ENCODE measurements at places on chromosomes 13 and 19.

- no peak for DNase-seq
Measured at GRCh38 chr19:31980796-31981195, 364.6 kb upstream of the ZNF507 start.

- no peak for DNase-seq
Measured at GRCh38 chr13:66520511-66521355, 709.4 kb downstream of the PCDH9 start.

- no peak for DNase-seq
Measured at GRCh38 chr13:92355213-92355612, 871.4 kb upstream of the GPC6 start.

- DNase-seq, result peak; percentile 84
Measured at GRCh38 chr19:45677351-45678230, 9.6 kb downstream of the GIPR start.

DNA sequence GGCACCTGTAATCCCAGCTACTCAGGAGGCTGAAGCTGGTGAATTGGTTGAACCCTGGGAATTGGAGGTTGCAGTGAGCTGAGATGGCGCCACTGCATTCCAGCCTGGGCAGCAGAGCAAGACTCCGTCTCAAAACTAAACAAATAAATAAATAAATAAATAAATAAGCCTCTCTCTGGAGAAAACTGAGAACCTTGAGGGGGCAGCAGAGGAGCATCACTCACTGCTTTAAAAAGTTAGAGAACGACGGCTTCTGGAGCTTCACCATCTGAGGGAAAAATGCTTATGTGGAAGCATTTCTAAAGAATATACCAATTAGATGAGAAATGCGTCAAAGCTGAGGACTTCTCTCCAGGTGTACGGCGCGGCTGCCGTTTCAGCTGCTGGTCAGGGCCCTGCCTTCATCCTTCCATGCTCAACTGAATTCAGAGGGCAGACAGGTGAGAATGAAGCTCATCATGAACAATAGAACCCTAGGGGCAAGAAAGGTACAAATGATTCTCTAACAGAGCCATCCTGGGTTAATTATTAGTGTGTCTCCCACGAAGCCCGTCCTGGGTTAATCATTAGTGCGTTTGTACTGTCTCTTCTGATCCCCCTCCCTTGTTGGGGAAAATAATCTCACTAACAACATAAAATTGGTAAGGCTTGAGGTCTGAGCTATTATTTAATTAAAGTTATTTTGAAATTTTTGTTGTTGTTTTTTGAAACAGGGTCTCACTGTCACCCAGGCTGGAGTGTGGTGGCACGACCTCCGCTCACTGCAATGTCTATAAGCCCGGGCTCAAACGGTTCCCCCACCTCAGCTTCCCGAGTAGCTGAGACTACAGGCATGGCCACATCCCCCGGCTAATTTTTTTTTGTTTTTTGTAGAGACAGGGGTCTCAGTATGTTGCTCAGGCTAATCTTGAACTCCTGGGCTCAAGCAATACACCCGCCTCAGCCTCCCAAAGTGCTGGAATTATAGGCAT is 80.1 kb downstream of the IPO5 start:
- DNase-seq, result peak; percentile 84

DNA sequence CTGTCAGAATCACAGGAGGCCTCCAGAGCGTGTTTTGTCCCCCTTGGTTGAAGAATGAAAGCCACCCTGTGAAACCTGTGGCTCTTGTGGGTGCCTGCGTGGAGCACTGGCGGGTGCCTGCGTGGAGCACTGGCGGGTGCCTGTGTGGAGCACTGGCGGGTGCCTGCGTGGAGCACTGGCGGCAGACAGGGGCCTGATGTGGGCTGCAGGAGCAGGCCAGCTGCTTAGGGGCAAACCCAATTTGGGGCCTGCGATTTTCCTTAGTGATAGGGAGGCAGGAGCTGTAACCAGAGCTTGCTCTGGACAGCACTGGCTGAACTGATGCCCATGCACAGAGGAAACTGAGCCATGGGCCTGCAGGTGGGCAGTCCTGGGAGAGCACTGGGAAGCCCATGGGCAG is 24.3 kb downstream of the ARHGEF7 start:
- DNase-seq, result no peak

DNA sequence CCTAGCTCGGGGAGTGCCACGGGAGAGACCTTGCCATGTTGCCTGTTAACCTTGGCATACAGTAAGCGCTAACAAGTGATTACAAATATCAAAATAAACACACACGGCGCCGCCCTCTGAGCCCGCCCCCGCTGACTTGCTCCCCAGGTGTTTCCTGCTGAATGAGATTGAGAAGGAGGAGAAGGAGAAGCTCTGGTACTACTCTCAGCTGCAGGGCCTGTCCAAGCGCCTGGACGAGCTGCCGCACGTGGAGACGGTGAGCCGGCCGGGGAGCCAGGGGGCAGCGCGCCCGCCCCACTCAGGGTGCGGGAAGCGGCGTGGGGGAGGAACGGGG is 5.0 kb downstream of the APC2 start:
- DNase-seq, result no peak

DNA sequence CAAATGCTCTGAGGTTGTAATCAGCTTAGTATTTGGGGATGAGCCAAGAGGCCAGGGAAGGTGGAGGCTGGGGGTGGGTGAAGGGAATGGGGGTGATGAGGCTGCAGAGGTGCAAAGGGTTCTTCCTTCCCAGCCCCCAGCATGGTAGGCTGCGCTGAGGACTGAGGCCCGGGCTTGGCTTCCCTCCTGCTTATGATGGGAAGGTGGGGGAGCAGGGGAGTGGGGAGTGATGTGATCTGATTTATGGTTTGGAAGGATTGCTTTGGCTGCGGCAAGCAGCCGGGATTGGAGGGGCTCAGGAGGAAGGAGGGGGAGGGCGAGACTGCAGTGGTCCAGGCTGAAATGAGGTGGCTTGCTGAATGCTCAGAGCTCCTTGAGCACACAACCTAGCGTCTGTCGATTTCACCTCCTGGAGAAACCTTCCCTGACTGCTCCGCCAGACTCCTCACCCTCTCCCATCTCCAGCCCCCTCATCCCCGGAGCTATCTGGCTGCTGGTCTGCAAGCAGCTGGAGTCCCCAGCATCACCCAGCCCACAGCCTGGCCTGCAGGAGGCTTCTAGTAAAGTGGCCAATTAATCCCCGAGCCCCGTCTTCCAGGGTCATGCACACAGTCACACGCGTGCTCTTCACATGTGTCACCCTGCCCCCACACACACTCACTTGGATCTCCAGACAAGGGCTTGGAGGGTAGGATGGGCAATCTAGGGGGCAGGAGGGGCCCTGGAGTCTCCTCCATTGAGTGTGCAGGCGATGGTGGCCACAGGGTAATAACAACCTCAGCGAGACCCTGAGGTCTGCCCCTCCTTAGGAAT is 757 bp upstream of the CLEC11A start:
- no peak for DNase-seq

- DNase-seq, result peak; percentile 35
Measured at GRCh38 chr13:102141625-102142472, 260.0 kb downstream of the FGF14 start.

GRCh38 chr13:76687467-76687866 is 198.7 kb downstream of the KCTD12 start:
- no peak for DNase-seq

DNA sequence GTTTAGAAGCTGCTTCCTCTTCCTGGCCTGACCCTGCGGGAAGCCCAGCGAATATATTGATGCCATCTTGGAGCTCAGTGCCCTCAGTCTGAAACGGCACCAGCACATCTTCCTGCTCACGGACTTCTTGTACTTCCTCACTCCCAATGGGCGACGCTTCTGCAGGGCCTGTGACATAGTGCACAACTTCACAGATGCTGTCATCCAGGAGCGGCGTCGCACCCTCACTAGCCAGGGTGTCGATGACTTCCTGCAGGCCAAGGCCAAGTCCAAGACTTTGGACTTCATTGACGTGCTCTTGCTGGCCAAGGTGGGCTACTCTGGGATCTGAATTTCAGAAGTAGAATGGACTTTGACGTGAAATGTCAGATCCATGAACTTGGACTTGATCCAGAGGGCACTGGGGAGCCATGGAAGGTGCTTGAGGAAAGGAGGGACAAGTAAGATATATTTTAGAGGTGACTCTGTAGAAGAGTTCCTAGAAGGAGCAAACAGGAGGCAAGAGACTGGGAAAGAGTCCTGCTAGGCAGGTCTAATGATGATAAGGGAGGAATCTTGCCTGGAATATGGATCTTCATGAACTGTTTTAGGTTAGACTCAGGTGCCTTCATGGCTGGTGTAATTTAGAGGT is 38.4 kb upstream of the CYP4F8 start:
- DNase-seq, result no peak

DNA sequence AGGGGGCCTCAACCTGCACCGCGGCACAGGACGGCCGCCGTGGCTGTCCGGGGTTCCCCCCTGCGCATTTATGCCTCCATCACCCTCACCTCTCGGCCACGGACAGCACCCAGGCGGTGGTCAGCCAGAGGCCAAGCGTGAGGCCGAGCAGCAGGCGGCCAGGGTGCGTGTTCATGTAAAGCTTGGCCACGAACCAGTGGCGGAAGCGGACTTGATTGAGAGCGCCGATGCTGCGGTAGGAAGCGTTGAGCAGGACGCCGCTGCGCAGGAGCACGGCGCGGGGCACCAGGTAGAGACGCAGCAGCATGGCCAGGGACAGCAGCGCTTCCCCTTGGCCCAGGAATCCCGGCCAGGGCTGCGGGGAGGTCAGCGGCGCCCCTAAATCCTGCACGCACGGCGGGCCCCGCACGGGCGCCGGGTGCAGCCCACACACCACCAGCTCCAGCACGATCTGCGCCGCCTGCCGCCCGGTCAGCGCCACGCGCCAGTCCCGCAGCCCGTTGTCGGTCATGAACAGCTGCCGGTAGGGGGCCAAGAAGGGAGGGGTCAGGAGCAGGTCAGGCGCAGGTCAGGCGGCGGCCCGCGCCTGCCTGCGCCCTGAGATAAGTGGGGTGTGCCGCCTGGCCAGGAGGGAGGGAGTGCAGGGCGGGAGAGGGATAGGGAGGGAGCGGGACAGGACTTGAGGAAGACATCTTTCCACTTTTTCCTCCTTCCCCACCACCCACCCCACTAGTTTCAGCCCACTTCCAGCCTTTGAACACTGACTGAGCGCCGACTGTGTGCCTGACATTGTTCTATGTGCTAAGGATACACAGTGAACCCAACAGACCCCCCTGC is 6.5 kb downstream of the KCNN4 start:
- no peak for DNase-seq

GRCh38 chr19:17607936-17608335 is 52.5 kb downstream of the COLGALT1 start:
- DNase-seq, result no peak

- DNase-seq, result no peak
Measured at GRCh38 chr13:25169356-25169755, 2.7 kb downstream of the AMER2 start.

DNA sequence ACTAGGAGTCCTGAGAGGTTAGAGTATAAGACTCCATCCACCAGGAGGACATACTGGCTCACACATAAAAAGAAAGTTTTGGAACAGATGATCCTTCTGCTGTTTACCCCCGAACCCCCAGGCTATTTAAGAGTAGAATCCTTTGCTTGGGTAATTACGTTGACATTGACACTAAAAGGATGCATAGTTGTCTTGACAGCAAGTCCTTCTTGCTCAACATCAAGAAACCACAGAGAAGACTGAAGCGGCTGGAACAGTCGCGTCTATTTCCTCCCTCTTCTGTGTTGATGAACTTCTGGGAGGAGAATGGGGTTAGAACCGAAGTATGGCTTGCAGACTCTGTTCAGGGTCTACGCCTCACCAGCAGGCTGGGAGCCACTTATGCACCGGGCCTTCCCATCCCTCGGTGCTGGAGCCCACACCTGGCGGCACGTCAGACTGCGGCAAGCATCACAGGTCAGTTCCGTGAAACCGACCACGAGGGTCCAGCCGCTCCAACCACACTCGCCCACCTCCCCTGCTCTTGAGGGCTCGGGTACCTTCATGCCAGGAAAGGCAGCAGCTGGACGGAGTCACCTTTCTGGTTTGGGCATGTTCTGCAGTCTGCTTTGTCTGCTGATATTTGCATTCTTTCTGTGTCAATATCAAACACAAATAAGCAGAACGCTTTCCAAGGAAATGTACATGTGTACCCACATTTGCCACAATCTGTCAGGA is 42.4 kb upstream of the RANBP3 start:
- DNase-seq, result no peak

DNA sequence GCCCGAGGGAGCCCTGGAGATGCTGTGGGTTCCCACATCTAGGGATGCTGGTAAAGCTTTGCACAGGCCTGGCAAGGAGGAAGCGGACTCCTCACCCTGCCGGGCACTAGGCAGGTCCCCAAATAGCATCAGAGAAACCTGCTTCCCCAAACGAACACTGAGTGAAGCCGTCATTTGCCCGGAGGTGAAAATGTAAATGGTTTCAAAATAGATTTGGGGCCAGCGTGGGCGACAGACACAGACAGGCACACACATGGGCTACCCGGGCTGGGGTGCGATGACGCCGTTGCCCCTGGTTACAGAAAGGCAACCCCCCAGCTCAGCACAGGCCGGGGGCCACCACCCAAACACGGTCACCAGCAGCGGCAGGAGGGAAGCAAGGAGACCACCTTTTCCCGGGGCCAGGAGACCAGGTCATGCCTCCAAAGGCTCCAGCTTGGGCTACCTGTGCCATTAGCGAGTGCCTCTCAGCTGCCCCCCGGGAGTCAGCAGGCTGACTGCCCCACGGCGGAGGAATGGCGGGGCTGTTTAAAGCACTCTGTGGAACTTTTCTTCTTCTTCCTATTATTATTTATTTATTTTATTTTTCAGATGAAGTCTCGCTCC is 47.5 kb upstream of the NDUFS7 start:
- no peak for DNase-seq

DNA sequence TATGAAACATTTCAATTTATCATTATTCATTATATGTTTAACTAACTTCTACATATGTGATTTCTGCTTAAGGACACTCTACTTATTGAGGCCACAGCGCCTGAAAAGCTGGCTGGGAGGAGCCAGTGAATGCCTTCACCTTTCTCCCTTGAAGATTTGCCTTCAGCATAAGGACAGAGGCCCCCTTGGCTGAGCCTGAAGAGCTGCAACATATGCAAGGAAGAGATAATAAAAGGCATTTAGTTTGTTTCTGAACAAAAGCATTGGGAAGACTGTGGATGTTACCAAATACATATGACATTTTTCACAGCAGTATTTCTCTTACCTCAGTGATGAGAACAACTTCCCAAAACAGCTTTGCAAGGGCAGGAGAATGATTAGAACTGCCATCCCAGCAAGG is 92.1 kb downstream of the ABCC4 start:
- DNase-seq, result no peak

DNA sequence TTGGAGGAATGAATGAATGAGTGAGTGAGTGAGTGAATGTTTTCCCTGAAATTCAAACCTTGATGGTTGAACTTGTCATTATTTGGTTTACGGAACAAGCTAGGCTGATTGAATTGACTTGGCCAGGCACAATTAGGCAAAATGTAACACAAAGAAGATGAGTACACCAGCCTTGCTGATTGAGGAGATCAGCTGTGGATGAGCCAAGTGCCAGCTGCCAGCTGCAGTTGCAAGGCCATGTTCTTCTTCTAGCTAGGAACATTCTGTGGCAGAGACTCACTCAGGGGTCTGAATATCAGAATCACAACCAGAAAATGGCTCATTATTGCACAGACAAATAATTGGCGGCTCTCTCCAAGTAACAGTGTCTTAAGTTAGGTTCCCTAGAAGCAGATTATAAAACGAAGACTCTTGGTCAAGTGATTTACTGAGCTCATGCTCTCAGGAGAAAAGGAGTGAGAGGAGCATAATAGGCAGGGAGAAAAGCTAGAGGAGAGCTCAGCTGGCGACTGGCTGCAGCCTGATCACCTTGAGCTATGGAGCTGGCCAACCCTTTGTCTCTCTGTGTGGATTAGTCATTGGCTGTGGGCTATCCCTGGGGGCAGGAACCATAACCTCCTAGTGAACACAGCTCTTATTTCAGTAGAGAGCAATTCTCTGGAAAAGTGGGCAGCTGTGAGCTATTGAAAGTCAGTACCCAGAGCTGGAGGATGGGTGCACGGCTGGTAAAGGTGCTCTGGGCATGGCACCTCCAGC is 225.3 kb upstream of the SERP2 start:
- DNase-seq, result no peak
